ENCODE measurements at places on chromosomes 11 and 22.

GRCh38 chr11:48307760-48308386 is 1.9 kb downstream of the OR4S1 start:
- DNase-seq = peak; percentile 81

GRCh38 chr22:23289851-23290724 is 109.8 kb downstream of the BCR start:
- peak; percentile 77 for DNase-seq

DNA sequence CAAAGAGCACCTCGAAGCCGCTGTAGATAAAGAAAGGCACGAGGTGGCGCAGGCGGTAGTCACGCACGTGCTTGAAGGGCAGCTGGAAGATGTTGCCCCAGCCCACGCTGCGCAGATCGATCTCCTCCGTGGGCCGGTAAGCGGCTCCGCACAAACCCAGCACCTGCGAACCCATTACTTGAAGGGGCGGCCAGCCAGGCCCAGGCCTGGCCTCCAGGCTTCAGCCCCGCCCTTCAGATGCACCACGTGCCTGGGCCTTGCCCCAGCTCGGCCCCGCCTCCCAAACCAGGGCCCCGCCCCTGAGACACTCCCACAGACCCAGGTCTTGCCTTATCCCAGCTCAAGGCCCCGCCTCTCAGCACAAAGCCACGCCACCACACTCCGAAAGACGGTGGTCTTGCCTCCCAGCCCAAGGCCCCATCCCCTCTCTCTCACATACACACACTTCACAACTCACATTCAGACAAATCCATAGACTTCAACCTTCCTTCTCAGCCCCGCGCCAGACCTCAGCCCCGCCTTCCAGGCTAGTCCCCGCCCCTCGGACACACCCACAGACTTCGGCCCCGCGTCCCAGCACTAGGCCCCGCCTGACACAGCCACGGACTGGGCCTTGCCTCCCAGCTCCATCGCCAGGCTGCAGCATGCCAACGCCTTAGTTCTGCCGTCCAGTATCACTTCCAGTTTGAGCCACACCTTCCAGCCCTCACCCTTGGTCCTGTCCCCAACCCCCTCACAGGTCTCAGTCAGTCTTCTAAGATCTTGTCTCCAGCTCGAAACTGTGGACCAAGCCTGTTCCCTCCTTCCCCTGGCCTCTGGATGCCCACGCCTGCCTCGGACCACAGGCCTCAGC is 7.0 kb downstream of the UNC93B1 start:
- DNase-seq = peak; percentile 54

DNA sequence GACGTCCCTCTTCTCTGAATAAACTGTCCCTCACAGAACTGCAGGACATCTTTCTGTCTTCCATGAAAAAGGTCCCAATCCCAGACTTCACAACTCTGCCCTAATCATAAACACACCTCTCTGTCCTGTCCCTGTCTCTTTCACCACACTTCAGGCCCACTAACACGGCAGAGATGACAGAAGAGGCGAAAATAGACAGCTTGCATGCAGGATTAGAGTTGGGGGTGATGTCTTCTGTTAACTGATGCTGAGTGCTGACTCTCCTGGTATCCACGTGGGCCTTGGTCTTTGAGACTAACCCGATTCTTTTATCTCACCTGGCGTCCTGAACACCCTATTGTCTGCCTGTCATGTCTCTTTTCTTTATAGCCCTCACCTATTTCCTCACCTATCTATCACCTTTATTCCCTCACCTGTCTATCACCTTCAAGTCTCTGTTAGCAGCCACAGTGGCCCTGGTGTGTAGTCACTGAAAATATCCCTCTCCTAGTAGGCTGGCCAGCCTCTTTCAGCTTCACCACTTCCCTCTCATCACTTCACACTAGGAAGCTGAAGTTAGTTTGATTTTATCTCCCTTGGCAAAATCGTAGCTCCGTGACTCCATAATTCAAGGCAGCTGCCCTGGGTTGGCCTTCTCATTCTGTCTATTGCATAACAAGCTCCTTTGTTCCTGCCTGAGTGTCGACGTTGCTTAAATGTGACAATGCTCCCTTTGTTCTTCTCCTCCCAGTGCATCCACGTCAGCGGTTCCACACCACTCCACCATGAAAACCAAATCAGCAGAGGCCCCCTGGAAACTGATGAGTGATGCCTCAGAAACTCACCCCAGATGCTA is 30.6 kb upstream of the DRD2 start:
- DNase-seq = no peak

- peak; percentile 65 for DNase-seq
These were observed 579 bp upstream of the RASD2 start for GRCh38 chr22:35539910-35540594.

GRCh38 chr11:1270476-1270875 is 39.0 kb downstream of the TOLLIP start:
- no peak for DNase-seq

GRCh38 chr11:3674189-3674588 is 3.0 kb upstream of the CHRNA10 start:
- DNase-seq = no peak

DNA sequence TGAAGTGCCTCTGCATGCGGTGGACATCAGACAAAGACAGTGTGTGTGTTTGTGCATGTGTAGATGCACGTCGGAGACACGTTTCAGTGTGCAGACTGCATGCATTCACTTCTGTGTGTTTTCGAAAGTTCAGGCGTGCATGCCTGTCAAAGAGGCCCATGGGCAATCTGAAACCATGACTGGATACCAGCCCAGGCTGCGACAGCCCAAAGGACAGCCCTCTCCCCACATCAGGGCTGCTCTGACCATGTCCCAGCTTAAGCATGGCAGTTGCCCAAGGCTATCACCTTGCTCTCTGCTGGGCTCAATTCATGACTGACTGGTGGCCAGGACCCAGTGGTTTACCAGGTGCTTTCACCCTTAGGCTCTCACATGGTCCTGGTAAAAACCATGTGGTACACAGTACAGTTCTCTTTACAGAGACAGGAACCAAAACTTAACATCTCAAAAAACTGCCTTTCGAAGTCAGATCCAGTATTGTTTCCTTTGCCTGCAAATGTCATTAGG is 423.7 kb upstream of the CADM1 start:
- DNase-seq = no peak

GRCh38 chr22:29088809-29089208 is 16.0 kb downstream of the KREMEN1 start:
- DNase-seq = no peak

DNA sequence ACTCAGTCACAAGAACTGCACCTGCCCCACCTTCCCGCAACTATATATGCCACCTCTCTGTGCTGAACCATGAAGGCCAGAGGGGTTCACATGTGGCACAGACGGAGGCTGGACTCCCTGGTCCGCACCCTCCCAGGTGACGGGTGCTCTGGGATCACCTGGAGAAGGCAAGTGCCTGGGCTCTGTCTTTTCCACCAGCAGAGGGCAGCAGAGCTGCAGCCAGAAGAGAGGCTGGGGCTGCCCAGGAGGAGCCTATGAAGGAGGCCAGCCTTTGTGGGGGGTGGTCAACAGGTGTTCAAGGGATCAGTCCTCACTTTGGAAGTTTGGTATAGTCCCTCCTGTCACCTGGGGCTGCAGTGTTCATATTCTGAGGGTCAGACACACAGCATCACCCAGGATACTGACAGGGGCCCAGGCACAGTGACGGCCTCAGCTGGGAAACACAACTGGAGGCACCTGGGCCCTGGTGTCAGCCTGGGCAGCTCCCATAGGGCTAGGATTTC is 39.2 kb upstream of the IGLL5 start:
- DNase-seq = peak; percentile 79

- DNase-seq = no peak
These were observed 727.4 kb downstream of the BRD1 start for GRCh38 chr22:49100316-49100715.

DNA sequence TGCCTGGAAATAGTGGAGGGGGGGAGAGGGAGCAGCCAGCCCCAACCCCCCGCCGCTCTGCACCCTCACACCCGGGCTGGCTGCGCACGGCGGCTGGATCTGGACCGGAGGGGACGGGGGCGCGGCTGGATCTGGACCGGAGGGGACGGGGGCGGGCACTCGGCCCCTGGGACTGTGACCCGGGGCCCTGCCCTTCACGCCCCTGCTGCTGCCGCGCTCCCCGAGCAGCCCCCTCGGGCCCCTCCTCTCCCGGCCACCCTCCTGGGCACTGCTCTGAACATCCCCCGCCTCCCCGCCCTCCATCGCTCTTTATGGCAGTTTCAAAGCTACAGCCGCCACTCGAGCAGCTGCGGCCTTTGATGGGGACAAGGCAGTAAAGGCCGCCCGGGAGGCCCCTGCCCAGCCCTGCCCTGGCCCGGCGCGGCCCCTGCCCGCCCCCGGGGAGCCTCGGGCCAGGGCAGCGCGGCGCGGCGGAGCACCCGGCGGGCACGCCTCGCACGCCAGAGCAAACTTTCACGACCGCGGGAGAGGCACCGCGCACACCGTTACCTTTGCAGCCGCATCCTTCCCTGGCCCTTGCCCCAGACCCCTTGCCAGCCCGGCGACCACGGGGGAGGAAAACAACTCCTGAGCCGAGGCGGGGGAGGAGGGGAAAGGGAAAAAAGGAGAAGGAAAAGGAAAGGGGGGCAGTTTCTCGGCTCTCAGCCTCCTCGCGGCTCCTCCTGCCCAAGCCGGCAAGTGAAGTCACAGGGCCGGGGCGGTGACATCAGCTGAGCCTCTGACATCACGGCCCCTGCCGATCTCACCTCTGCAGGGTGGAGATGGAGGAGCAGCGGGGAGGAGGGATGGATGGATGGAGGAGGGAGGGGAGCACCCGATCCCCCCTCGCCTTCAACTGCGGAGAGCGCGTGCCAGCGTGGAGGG is 13.1 kb upstream of the TCF20 start:
- DNase-seq = peak; percentile 53

- no peak for DNase-seq
These were observed 14.3 kb upstream of the FGF19 start for GRCh38 chr11:69718147-69718546.

DNA sequence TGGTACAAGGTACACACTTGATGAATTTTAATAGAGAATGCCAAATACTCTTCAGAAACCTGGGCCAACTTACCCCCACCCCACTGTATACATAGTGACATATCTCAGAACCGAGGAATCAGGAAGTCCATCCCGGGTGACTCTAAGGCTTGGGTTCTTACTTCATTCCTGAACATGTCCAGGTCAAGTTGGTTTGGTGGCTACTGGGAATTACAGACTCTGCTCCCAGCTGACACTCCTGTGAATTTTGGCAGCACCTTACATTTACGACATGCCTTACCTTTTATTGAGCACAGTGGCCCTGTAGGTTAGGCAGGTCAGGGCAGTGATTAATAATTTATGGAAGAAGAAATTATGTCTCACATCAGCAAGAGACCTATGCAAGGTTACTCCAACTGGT is 70.1 kb upstream of the LDLRAD3 start:
- no peak for DNase-seq

GRCh38 chr11:70486731-70487130 is 88.4 kb downstream of the CTTN start:
- no peak for DNase-seq

DNA sequence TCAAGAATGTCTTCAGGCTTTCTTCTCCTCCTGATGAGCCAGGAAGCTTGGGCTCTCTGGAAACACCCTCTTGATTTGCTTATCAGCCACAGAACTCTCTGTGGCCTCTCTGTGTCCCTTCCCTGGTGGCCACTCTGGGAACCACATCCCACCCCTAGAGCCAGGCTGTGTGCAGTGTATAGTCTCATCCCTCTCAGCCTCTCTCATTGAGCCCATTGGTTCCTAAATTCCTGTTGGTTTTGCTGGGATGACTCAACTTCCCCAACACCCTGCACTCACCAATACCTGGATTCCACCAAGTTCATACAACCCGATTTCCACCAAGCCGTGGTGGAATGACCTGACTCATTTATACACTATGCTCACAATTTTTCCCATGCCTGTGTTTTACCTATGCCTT is 5.2 kb downstream of the IRAG1 start:
- no peak for DNase-seq

DNA sequence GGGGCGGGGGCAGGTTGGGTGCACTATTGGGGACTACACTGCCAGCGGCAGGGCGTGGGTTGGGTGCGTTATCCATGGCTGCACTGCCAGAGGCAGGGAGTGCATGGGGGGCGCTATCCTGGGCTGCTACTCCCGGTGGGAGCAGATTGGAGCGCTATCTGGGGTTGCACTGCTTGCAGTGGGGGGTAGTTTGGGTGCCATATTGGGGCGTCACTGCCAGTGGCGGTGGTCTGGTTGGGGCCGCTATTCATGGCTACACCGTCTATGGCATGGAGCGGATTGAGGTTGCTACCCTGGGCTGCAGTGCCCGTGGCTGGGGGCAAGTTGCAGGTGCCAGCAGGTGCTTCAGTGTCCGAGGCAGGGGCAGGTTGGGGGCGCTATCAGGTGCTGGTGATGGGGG is 36.2 kb downstream of the C22orf42 start:
- no peak for DNase-seq

DNA sequence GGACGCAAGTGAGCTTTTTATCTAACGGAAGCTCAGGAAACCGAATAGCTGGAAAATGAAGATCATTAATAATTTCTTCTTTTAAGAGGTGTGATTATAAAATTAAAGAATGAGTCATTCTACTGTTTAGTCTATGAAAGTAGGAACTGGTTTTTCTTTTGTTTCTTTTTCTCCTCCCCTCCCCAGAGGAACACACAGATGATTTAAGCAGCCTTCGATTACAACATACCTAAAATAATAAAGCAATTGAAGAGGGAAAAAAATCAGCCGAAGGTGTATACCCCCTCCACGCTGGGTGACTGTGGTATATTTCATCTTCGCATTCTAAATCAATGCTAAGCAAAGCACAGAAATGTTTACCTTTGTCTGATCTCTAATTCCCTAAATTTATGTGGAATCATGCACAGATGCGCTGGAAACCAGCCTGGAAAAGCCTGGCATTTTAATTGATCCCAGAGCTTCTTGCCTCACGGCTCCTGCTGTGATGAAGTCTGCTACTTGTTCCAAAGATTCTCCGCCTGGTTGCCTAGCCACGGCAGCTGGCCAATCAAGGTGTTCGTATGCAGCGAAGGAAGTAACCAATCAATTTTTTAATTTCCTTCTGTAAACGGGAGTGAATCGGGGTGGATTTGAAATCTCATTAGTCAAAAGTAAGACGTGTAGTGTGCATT is 133.9 kb downstream of the FANCF start:
- no peak for DNase-seq

- DNase-seq = no peak
These were observed 6.1 kb downstream of the SMCO4 start for GRCh38 chr11:93537049-93537448.
